ENCODE measurements at places on chromosomes 11 and 22.
A peak's percentile ranks its signal among the peaks of the same experiment; 100 is the strongest.

DNA sequence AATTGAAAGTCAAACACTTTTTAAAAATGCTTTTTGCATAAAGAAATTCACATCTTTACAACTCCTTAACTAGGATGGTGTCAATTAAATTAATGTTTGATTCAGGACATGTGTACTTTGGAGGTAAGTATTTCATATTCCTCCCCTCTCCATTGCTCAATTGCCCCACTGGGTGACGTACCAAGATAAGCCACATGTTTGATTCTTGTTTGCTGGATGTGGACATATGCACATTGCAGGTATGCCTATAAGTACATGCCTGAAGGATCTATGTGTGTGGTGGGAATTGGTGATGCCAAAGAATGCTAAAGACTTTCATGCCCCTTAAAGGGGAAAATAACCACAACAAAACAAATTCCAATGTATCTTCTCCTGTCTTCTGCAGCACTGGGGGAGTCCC is 5.8 kb downstream of the CD44 start:
- no peak for DNase-seq

GRCh38 chr22:49213731-49214352 is 613.8 kb downstream of the BRD1 start:
- no peak for DNase-seq

DNA sequence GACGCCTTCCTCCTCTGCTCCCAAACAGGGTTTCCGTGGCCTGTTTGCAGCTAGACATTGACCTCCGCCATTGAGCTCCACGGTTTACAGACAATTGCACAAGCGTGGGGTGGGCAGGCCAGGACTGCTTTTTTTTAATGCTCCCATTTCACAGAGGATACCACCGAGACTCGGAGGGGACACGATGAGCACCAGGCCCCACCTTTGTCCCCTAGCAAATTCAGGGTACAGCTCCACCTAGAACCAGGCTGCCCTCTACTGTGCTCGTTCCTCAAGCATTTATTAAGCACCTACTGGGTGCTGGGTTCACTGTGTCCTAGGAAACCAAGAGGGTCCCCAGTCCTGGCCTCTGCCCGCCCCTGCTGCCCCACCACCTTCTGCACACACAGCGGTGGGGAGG is 12.2 kb downstream of the RASD2 start:
- no peak for DNase-seq

DNA sequence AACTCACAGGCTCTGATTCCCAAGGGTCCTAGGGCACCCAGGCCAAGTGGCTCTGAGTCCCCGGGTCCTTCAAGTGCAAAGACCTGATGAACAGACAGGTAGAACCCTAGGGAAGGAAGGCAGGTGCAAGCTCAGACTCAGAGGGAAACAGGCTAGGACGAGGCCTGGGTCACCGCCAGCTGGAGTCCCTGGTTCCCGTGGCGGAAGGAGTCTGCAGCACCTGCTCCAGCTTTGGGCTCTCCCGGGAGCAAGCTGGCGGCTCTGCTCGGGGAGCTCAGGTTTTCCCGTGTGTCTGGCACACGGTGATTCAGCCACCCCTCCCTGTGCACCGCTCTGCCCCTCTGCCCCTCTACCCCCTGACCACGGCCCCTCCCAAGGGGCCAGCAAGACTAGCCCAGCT is 59.8 kb downstream of the WNT7B start:
- DNase-seq: no peak

DNA sequence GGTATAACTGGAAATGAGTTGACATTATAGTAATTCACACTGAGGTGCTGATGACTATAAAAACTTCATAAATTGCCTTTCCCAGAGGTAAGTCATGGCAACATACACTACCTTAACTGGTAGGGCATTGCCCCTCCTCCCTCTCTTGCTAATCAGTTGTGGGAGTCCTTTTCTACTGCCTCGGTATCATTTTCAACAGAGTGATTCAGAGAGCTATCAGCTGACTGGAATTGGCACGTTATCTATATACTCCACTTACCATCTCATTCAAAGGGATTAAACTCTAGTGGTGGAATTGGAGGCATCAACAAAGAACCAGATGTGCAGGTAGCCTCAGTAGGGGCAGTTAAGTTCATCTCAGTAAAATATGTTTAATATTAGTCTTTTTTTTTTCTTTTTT is 8.0 kb upstream of the NUP160 start:
- no peak for DNase-seq

DNA sequence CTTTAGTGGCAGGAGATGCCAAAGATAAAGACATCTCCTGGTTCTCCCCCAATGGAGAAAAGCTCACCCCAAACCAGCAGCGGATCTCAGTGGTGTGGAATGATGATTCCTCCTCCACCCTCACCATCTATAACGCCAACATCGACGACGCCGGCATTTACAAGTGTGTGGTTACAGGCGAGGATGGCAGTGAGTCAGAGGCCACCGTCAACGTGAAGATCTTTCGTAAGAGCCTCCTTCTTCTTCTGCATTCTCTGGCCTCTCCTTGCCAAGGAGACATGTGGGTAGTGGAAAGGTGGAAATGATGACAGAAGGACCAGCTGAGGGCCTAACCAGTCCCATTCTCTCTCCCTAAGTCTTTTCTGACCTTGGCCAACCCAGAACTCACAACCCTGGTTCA is 110.1 kb upstream of the TTC12 start:
- DNase-seq: no peak

GRCh38 chr11:61460474-61460881 is 30.6 kb downstream of the SDHAF2 start:
- DNase-seq: no peak

DNA sequence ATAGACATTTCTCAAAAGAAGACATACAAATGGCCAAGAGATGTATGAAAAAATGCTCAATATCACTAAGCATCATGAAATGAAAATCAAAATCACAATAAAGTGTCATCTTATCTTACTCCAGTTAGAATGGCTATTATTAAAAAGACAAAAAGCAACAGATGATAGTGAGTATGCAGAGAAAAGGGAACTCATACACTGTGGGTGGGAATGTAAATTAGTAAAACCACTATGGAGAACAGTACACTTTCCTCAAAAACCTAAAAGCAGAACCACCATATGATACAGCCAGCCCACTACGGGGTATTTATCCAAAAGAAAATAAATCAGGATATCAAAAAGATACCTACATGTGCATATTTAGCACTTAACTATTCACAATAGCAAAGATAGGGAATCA is 700.0 kb upstream of the ANO5 start:
- no peak for DNase-seq

- no peak for DNase-seq
Observed at GRCh38 chr11:69497221-69497787, 15.8 kb downstream of the LINC01488 start.

- DNase-seq: no peak
Observed at GRCh38 chr11:35546317-35546716, 20.9 kb upstream of the PAMR1 start.

DNA sequence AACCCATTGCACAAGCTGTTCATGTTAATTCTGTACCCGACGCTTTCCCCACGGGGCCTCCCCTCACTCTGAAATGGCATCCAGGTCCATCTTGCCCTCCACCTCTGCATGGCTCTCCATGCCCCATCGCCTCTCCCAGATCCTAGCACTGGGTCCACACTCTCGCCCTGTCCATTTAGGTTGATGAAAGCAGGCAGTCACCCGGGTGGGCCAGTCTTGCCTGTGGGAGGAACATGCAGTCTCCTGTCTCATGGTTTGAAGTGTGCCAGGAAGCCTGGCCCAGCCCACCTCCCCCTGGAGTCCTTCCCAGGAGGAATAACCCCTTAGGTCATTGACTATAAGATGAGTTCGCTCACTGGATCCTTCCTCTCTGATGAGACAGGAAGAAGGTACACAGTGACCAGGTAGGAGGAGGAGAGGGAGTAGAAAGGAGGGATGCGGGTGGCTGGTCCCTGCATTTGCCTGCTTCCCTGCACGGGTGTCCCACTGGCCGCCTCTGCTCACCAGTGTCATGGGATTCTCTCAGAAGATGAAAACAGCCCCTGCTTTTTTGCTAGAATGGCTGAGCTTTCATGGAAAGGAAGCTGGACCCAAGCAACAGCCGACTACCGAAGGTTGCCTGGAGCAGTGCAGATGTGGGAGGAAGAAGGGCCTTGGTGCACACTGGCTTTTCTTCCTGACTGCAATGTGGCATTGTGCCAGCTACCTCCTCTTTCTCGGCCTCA is 6.8 kb downstream of the TMEM121B start:
- DNase-seq: no peak

DNA sequence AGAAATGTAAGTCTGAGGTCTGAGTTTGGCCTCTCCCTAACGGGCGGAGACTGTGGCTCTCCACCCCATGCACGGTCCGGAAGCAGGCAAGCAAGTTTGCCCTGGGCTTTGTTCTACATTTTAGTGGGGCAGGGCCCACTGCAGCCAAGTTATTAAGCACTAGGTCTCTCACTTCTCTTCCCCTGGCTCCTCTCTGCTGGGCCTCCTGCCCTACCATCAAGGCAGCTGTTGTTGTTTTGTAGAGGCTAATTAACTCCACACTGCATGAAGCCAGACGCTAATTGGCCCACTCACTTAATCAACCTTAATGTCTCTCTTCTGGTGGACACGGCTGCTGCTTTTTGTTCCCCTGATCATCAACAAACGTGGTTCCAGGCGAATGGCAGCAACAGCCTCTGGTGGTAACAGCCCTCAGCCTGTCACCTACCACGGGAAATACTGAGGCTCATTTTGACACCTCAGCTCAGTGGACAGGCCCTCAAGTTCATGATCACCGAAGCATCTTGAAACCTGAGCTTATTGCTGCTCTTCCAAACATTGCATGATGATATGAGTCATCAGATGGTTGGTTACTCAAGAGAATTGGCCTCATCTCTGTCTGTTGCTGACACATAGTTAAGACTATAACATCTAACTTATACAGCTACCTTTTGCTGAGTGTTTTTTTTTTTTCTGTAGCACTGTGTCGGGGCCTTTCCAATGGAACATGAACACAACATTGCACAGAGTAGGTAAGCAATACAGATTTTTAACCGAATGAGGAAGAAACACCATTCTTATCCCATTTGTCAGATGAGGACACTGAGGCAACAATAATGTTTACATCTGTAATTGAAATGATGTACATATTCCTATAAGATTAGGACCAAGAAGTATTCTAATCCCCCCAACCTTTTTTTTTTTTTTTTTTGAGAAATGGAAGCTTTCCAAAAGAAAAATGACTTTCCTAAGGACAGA is 20.8 kb upstream of the LMO2 start:
- DNase-seq: no peak

DNA sequence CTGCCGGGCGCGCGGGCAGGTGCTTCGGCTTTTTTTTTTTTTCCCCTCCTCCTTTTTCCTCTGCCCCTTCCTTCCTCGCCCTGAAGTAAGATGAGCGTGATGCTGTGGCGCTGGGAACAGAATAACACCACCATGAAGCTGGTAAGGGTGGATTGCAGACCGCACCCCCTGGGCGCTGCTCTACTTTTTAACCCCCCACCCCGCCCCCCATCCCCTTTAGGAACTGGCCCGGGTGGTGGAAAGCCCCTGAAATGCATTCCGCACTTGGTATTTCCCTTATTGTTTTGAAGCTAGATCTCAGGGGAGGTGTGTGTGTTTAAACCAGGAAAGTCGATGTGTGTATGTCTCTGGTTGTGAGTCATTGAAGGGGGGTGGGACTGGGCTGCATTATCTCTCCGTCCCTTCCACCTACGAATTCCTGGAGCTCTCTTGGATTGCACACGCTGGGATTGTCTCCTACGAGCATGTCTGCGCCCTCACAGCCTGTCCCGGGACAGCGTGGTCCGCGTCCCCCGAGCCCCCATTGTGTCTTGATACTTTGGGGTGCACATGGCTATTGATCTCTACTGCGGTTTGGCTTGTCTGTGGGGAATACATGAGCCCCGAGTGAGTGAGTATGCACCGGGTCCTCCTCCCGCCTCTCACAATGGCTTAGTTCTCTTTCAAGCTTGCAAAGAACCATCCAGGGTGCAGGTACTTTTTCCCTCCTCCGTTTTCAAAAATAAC is 64.9 kb downstream of the NAV2 start:
- DNase-seq: no peak

GRCh38 chr11:2210366-2211112 is 38.9 kb upstream of the TH start:
- DNase-seq: no peak

- DNase-seq: no peak
Observed at GRCh38 chr22:46617986-46618647, 2.1 kb upstream of the GRAMD4 start.

DNA sequence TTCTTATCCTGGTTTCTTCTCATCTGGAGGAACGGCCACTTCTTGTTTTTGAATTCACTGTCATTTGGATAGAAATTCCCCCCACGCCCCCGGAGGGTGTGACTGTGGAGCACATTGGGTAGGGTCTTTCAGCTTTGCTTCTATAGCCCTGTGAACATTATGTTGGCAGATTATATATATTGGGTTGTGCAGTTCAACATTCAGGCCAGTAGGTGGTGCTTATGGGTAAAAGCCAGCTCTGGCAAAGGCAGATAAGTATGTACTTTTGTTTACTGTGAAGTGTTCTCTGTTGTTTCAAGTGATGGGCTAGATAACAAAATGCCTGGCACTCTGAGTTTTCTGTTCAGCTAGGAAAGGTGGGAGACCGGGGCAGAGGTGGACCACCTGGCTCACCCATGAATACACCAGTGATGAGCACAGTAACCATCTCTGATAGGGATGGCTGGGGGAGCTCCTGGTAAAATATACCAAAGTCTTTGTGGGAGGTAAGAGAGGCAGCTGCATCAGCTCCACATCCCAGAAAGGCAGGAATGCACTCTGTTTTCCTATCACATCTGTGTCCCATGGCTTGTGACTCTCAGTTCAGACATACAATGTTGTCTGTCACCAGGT is 1348.2 kb upstream of the RAG2 start:
- peak; percentile 67 for DNase-seq

GRCh38 chr11:113241636-113242054 is 72.7 kb upstream of the TTC12 start:
- no peak for DNase-seq

DNA sequence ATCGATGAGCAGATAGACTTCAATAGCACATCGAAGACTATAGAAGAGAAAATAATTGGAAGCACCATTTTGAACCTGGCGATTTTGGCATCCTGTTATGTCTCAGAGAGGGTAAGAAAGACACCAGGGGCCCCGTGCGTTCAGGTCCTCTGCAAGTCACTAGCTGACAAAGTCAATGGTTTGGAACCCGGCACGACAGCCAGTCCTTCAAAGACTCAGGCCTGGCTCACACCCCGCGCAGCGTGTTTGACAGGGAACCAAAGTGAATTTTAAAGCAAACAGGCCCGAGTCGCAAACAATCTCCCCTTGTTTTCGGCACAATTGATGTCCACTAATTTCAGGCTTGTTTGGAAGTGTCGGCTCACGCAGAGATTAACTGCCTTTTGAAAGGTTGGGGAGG is 716.6 kb downstream of the BRD1 start:
- DNase-seq: no peak

- DNase-seq: no peak
Observed at GRCh38 chr11:32396331-32396730, 39.0 kb downstream of the WT1 start.

DNA sequence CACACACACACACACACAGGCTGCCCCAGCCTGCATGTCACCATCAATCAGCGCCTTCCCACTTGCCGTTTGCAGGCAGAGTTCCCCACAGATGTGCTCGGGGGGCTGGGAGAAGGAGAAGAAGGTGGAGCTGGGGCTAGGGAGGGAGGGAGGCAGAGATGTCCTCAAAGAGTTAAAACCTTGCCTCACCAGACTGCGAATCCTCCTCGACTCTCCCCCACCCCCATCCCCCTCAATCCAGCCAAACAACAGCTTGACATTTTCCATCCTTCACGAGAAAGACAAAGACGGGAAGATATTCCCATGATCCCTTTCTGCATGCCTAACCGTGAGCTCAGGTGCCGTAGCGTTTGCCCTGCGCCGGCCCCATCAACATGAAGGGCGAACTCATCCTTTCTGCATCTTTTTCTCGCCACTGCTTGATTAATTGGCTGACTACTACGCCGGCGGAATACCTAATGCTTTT is 365.5 kb downstream of the MIAT start:
- no peak for DNase-seq
